ENCODE measurements at places on chromosomes 11 and 22.
A peak's percentile ranks its signal among the peaks of the same experiment; 100 is the strongest.

DNA sequence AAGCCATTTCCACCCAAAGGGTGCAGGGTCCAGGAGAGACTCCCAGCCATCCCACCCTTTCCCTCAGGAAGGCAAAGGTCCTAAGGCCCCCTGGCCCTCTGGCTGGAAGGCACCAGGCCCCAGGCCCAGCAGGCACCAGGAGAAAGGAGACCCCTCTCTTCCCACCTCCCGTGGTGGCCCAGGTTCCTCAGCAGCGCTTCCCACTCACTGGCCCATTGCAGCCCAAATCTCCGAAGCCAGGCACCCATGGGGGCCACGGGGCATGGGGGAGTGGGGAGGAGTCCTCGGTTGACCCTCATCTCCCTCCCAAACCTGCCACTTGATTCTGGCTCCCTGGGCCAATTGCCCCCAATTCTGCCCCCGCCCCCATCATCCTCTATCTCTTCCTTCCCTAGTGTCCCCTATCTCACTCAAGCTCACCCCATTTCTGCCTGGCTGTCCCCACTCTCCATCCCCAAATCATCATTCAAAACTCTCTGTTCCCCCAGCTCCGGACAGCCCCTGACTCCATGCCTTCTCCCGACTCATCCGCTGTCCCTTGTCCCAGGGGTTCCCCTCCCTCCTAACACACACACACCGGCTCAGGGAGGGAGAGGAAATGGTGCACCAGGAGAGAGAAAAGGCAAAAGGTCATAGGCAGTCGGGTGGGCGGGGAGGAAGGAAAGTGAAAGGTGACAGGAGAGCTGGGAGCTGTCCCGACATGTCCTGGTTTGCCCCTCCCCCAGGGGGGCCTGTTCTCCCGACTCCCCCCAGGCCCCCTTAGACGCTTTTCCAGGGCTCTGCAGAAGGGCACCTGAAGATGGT is 1.2 kb downstream of the LIF start:
- DNase-seq: no peak

DNA sequence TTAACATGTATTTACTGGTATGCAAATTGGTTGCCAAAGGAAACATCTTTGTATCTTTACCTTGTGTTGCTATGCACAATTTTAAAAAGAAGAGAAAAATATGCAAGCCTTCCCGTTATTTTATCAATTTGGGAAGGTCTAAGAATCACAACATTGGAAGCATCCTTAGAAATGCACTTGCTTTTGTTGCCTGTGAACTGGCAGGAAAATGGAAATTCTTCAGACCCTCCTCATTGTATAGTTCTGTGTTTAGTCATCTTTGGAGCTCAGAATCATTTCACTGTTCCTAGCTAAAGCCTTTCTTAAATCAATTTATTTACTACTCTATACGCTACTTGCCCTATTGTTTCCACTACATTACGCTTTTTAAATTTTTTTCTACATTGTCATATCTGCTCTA is 574.5 kb downstream of the DLG2 start:
- DNase-seq: no peak

DNA sequence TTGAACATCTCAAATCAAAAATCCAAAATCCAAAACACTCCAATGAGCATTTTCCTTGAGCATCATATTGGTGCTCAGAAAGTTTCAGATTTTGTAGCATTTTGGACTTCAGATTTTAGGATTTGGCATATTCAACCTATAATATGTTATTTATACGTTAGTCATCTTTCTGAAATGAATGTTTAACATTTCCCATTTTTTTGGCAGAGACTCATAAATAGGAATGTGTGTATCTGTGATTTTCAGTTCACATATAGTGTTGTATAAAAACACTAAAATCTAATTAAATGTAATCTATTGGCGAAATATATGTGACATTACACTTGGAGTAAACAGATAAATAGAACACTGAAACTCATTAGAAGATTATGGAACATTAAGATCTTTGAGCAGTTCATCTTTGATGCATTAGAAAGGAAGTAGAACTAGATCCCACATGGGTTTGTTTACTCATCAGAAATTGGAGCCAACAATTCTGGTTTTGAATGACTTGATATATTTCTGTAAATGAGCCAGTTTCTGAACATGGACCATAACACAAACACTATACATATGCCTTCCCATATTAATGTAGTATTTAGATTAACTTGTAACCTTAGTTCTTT is 153.1 kb downstream of the UVRAG start:
- no peak for DNase-seq

DNA sequence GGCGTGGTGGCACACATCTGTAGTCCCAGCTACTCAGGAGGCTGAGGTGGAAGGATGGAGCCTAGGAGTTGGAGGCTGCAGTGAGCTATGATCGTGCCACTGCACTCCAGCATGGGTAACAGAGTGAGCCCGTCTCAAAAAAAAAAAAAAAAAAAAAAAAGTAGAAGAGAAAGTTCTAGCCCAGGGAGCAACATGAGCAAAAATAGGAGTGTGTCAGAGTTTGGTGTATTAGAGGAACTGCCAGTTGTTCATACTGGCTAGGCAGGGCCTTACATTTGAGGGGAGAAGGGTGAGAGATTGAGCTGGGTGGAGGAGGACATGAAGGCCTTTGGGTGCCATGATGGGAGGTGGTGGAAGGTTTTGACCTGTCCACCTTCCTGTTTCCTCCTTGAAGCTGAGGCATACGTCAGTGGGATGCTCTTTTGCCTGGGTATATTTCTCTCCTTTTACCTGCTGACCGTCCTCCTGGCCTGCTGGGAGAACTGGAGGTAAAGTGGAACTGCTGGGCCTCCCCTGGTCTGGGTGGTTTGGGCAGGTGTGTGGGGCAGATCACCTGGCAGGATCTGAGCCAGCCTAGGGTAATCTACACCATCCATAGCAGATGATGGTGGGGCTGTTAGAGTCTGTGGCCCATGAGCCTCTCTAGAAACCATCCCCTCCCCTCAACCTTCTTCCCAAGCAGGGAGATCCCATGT is 7.3 kb downstream of the SIDT2 start:
- no peak for DNase-seq

- DNase-seq: no peak
These were observed 64.2 kb upstream of the BLID start for GRCh38 chr11:122179961-122180834.

DNA sequence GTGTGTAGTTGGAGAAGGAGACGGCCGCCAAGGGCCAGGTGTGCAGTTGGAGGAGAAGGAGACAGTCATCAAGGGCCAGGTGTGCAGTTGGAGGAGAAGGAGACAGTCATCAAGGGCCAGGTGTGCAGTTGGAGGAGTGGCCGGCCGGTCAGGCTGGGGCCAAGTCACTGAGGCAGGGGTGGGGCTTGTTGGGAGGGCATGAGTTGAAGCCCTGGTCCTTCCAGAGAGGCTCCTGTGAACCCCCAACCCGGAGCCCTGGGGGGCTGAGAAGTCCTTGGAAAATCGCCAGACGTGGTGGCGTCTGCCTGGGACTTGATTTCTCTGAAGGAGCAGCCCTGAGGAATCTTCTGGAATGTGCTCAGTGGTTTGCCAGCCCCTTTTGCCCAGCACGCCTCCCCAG is 1320.5 kb downstream of the BRD1 start:
- DNase-seq: no peak

- no peak for DNase-seq
These were observed 328.2 kb upstream of the NCAM1 start for GRCh38 chr11:112632866-112633505.

GRCh38 chr22:41841085-41841712 is 8.3 kb downstream of the SREBF2 start:
- no peak for DNase-seq

- no peak for DNase-seq
These were observed 159.9 kb downstream of the FBXO7 start for GRCh38 chr22:32634421-32634981.

GRCh38 chr11:86444981-86445380 is 70.3 kb downstream of the CCDC81 start:
- DNase-seq: no peak

- no peak for DNase-seq
These were observed 22.7 kb downstream of the EIF3F start for GRCh38 chr11:8009856-8010255.

DNA sequence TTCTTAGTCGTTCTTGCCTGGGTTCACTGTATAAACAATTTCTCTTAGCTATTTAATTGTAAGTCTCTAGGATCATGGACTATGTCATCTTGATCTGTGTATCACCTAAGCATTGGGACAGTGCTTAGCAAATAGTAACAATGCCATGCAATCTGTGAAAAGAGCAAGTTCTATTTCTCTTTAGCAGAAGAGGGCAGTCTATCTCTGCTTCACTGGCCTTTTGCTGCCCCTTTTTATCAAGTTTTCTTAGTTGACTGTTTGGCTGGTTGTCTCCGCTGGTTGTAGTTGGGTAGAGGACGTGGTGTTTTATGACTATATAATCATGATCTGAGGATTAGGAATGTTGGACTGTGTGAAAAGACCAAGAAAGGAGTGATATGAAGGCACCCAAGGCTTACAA is 315.0 kb downstream of the JRKL start:
- DNase-seq: no peak

DNA sequence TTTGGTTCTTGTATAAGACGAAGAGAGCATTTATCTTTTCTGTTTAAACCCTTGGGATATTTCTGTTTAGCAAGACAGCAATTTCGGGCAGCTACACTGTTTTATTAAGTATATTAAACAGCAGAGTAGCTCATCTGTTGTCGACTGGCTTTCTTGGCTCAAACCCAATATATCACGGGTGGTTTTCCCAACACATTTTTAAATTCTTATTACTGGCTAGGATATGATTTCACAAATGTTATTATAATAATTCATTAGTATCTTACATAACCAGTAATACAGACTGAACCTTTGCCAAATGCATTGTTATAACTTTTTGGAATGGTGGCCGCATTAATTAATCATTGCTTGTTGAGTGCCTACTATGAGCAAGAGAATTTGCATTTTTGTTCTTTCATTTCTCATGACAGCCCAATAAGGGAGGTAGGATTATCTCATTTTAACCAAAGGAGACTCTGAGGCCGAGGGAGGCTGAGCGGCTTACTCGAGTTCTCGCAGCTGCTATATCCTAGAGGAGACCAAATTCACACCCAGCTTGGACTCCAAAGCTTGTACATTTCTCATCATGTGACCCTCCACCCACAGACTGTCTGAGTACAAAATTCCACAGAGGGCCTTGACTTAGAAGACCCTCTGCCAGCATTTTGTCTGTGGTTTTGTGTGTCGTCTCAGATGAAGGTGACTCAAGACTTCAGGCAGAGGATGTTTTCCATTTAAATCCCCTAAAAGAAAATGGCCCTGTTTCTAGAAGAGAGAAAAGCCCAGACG is 304.9 kb downstream of the NTM start:
- DNase-seq: no peak

GRCh38 chr22:37804881-37805809 is 2.6 kb upstream of the GCAT start:
- DNase-seq: peak; percentile 90

GRCh38 chr11:44852952-44853351 is 97.7 kb downstream of the TP53I11 start:
- peak; percentile 9 for DNase-seq

DNA sequence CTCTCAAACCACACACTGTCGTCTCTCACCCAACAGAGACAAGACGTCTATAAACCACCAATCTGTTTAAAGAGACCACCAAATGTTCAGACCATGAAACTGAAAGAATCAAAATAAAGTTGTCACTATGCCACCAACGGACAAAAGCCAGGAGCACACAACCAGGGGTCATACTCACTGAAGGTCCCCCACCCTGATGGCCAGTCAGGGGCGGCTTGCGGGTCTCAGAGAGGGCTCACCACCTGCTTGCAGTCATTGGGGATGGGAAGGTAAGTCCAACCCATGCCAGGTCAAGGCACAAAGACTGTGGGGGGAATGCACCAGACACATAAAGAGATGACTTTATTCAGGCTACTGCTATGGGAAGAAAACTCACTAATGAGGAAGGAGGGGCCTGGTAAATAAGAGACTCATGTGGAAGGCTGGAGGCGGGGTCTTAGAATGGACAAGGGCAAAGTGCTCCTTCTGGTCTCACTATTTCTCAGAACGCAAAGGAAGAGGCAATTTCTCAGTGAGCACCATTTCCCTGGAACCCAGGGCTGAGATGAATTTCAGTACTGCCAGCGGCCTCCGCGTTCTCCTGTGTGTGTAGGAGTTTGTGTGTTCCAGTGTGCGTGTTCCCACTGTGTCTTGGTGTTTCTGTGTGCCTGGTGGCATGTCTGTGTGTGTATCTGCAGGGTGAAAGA is 17.3 kb downstream of the SCARF2 start:
- DNase-seq: no peak

DNA sequence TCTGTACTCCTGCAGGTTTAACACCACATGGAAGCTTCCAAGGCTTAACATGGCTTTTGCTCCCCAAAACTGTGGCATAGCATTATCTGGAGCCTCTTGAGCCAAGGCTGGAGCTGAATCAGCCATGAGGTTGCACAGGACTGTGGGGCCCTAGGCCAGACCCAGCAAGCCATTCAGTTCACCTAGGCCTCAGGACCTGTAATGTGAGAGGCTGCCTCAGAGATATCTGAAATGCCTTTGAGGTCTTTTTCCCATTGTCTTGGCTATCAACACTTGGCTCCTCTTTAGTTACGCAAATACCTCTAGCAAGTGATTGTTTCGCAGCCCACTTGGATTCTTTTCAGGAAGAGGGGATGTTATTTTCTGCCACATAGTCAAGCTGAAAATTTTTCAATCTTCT is 72.0 kb downstream of the VPREB1 start:
- DNase-seq: no peak

DNA sequence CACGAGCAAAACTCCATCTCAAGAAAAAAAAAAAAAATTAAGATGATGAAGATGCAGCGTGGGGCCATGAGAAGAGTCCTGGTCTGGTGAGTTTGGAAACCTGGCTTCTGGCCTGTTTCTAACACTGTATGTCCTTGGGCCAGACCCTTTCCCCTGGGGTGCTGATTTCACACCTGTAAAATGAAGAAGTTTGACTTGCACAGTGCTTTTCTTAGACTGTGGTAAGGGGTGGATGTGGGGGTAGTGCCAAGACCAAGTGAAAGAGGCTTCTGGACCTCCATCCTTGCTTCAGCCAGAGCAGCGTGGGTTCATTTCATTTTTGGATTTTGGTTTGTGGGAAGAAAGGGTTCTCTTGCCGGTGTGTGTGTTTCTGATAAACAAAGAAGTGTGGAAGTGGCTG is 42.1 kb downstream of the PTPRJ start:
- no peak for DNase-seq

GRCh38 chr11:46322759-46323158 is 24.5 kb upstream of the DGKZ start:
- DNase-seq: peak; percentile 43

DNA sequence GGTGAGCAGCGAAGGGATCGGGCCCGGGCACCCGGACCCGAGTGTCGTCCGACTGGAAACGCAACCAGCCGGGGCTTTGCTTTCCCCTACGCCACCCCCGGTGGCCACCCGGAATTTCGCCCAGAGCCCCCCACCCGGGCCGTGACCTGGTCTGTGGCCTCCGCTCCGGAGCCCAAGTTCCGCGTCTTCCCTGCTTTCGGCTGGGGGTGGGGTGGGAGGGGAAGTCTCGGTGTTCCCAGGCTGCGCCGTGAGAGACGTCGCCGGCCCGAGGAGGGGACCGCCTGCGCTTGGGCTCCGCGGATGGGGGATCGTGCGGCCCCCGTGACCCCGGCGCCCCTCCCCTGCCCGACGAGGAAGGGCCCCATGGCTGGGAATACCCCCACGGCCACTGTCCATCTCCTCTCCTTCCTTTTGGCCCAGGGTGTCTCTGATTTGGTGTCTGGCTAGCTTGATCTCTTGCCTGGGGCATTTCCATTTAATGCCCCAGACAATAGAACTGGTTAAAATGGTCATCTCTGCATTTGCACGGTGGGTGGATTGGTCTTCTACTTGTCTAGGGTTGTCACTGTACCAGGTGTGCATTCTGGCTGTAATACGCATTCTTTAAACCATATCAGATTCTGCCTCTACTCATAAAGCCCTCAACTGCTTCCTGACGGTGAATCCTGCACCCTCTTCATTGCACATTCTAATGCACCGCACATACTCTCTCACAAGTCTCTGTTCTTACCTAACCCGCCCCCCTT is 789 bp downstream of the SIK2 start:
- DNase-seq: no peak
